ENCODE measurements at places on chromosomes 2 and 18. TPM values are rescaled to one million over a fixed set of nuclear protein-coding genes. Genes with fewer than 3 reads are reported as not detected.

Gene SYT4
- not detected for total RNA-seq

Gene PARD6G
- total RNA-seq, result 0.40 TPM

Gene ATP8B1
- not detected for total RNA-seq

Gene OR6B2
- total RNA-seq, result not detected

Gene CROCC2
- not detected for total RNA-seq

Gene IL18RAP
- total RNA-seq, result 15.0 TPM

Gene CNRIP1
- total RNA-seq, result not detected

Gene SLC40A1
- total RNA-seq, result 0.78 TPM

Gene CRYGC
- total RNA-seq, result not detected

Gene ARHGEF33
- total RNA-seq, result 0.09 TPM

Gene UGT1A10
- total RNA-seq, result not detected

Gene VSNL1
- total RNA-seq, result not detected

Gene ADAM23
- total RNA-seq, result 0.05 TPM

Gene ARHGAP28
- total RNA-seq, result not detected

Gene HS6ST1
- total RNA-seq, result 20.1 TPM

Gene CAVIN2
- not detected for total RNA-seq

Gene C1QL2
- total RNA-seq, result not detected

Gene SERPINB2
- not detected for total RNA-seq

Gene GPR55
- 0.38 TPM for total RNA-seq

Gene NOL4
- total RNA-seq, result not detected

Gene MFF
- 71.6 TPM for total RNA-seq

Gene ATG9A
- total RNA-seq, result 67.2 TPM

Gene PROKR1
- not detected for total RNA-seq

Gene UGT1A3
- not detected for total RNA-seq

Gene GBX2
- not detected for total RNA-seq

Gene SPEG
- not detected for total RNA-seq

Gene FSHR
- total RNA-seq, result not detected

Gene CPS1
- 0.88 TPM for total RNA-seq

Gene MARCO
- not detected for total RNA-seq

Gene ANKRD53
- total RNA-seq, result not detected

Gene CABLES1
- 5.7 TPM for total RNA-seq

Gene FAM237A
- total RNA-seq, result not detected

Gene FEV
- not detected for total RNA-seq

Gene MFSD2B
- 0.14 TPM for total RNA-seq

Data from activated CD4-positive, alpha-beta T cell treated with anti-CD3 and anti-CD28 coated beads, Interleukin-2, amount 10 ng/mL, durations not matched to agents 24 days and 14 days (primary cell).